ENCODE measurements at places on chromosomes 7 and 10.

DNA sequence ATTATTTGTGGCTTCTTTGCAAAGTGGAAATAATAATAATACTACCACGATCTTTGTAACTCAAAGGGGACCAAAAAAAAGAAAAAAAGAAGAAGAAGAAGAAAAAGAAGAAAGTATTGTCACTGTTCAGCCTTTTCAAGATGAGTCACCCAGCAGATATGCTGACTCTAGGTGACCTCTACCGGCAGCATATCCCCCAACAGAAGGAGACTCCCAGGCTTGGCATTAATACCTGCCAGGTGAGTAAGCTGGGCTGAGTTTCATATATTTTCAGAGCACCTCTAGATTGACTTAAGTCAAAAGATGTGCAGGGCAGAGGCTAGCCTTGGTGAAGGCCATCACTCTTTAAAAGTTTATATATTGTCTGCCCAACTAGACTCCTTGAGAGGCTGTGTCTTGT, 30.4 kb upstream of the GPR26 start:
- DNase-seq, result no peak

DNA sequence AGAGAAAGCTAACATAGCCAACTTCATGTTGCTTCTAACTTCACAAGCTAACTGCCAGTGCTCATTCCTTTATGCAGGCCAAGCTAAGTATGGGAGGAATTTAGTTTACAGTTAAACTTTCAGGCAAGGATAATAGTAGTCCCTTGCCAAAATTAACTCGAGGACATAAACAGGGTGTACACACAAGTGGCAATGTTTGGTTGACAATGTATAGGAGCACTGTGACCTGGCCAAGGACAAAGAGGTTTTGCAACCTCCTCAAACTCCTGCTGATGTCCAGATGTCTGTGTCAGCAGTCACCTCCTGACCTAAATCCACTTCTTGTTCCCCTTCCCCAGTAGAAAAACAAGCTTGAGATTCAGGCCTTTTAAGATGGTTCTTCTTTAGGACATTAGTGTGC, 494.6 kb upstream of the KLF6 start:
- DNase-seq, result no peak

DNA sequence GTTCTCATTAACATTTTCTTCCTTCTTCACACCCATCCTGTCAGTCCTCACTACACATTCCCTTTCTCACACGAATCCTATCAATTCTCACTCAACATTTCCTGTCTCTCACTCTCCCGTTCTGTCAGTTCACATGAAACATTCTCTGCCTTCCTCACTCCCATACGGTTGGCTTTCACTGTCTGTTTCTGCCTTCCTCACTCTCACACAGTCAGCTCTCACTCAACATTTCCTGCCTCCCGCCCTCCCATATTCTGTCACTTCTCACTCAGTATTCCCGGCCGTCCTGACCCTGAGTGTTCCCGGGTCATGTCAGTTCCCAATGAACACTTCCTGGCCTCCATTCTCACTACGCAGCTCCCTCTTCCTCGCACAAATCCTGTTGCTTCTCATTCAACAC, 61.5 kb downstream of the DYNC2I1 start:
- no peak for DNase-seq

- peak; percentile 7 for DNase-seq
Measured at GRCh38 chr10:86940677-86941076, 16.7 kb downstream of the MMRN2 start.

- no peak for DNase-seq
Measured at GRCh38 chr10:20170661-20171060, 354.4 kb downstream of the PLXDC2 start.

GRCh38 chr10:49733866-49734265, 28.3 kb downstream of the OGDHL start:
- DNase-seq, result no peak

- peak; percentile 36 for DNase-seq
Measured at GRCh38 chr10:33335801-33336581, 1.5 kb upstream of the NRP1 start.

GRCh38 chr7:1057416-1058291, 13.3 kb downstream of the GPR146 start:
- DNase-seq, result no peak

GRCh38 chr7:80230327-80230726, 95.7 kb downstream of the GNAI1 start:
- DNase-seq, result no peak

All from WTC11 (cell line).